ENCODE measurements at places on chromosomes 12 and 14.

- DNase-seq, result no peak
Measured at GRCh38 chr12:117047810-117048584, 51.2 kb downstream of the TESC start.

- no peak for DNase-seq
Measured at GRCh38 chr14:91898372-91898771, 31.0 kb upstream of the TC2N start.

DNA sequence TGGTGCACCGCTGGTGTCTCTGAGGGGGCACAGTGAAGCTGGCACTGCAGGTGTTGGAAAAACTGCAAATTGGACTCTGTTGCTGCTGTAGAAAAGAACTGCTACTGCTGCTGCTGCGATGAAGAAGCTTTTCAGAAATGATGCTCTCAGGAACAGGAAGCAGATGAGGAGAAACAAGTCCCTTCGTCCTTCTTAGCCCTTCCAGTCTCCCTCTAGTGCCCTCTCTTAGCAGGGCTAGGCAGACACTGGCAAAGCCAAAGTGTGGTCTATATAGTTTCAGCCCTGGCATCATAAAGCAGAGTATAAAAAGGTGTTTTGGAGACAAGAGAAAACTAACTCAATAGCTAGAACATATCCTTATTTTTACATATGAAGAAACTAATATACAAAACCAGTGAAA lies 174.5 kb downstream of the MYRFL start:
- DNase-seq, result no peak

DNA sequence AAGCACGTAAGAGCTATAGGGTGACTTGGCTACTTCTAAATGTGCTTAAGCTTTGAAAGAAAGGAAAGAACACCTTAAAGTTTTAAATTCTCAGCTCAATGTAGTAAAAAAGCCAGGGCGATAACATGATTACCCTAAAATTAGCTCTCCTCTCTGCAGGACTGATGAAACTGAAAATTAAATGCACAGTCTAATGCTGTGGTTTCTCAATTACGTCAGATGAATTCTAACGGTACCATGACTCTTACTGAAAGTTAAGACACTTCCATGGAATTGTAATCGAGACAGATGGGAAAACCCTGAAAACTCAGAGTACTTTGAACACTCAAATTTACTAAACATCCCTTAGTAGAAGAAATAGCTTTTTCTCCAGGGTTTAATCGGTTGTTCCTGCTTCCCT lies 25.9 kb upstream of the PRKD1 start:
- no peak for DNase-seq

DNA sequence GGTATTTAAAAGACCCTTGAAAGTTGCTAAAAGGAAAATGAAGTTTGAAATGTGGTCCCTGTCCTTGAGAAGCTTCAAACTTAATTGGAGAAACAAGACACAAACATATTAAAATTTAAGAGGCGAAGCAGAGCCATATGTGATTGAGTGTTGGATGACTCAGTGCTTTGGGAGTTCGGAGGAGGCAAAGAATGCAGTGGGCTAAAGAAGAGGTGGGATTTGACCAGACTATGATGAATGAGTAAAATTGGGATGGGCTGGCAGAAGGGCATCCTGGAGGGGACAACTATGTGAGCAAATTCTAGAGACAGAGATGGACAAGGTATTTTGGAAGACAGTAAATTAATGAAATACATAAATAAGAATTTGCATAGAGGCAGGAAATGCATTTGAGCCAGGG lies 358.6 kb downstream of the EGLN3 start:
- DNase-seq, result no peak

GRCh38 chr14:100545359-100545758 lies 41.9 kb downstream of the BEGAIN start:
- no peak for DNase-seq

DNA sequence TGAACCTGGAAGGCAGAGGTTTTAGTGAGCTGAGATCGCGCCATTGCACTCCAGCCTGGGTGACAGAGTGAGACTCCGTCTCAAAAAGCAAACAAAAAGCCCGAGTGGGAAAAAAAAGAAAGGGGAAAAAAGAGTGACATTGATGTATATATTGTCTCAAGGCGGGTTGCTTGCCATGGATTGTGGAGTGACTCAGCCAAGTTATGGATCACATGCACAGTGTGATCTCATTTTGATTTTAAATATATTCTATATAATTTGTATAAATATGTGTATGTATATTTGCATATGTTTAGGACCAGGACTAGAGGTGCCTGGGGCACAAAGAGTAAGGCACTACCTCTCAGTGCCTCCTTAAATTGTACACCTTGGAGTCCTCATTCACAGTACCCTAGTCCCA lies 116.2 kb upstream of the RASSF8 start:
- no peak for DNase-seq

DNA sequence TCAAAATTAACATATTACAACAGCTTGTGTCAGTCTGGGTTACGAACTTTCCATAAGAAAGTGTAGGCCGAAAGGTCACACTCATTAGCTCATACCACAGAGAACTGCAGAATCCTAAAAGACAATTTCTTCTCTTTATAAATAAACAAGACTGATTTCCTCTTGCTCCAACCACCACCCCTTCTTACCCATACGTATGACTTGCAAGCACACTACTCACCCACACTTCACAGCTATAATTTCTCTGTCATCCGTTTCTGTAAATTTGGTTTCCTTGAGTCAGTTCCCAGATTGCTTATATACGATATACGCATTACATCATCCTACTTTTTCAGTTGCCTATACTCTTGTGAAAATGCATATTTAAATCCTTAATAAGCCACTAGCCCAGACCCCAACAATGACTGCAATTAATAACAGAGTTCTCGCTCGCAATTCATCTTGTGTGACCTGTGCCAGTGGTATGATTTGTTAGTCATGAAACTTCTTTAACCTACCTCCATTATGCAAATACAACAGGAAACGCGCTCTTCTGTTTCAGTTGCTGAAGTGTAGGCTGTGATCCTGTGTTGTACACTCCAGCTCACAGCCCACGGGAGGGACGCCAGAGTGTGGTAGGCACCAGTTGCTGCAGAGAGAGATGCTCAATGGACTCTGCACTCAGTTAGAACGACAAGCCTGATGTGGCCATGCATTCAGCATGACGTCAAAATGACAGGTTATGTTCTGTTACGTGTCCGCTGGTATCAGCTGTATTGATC lies 417.6 kb downstream of the PDZRN4 start:
- no peak for DNase-seq

- peak; percentile 81 for DNase-seq
Measured at GRCh38 chr12:57477710-57478681, 1.7 kb downstream of the ARHGAP9 start.

- no peak for DNase-seq
Measured at GRCh38 chr12:104566244-104566993, 109.7 kb downstream of the CHST11 start.
